ENCODE measurements at places on chromosomes 5 and 9. TPM values are rescaled to one million over a fixed set of nuclear protein-coding genes. Genes with fewer than 3 reads are reported as not detected.
A peak's percentile ranks its signal among the peaks of the same experiment; 100 is the strongest.

- DNase-seq = no peak
These were observed 992 bp downstream of the SH2D3C start for GRCh38 chr9:127777368-127777980.

GRCh38 chr5:9431151-9431495 is 114.8 kb downstream of the SEMA5A start:
- DNase-seq = no peak

GRCh38 chr5:111935009-111935408 is 178.0 kb upstream of the NREP start:
- DNase-seq = no peak

DNA sequence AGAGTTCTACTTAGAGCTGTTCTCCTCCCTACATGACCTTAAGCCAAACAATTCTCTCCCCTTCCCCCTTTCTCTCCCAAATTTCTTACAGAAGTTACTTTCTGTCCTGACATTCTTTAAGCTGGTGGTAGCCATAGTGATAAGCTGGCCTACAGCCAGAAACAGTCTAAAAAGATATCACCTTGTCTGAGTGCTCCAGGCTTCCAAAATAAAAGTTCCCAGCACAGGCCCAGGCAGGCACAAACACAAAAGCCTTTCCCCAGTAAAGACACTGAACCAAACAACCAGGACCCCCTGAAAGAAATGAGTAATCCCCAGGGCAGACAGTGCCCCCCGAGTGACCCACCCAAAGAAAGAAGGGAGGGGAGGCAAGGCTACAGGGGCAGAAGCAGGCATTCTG is 19.2 kb downstream of the SIL1 start:
- DNase-seq = no peak

- no peak for DNase-seq
These were observed 97.0 kb upstream of the SPRY4 start for GRCh38 chr5:142421621-142422397.

- no peak for DNase-seq
These were observed 113.0 kb downstream of the TRIM32 start for GRCh38 chr9:116800074-116800473.

FPGS gene
- polyA plus RNA-seq = 34.0 TPM

GRCh38 chr9:19875291-19875920 is 86.6 kb upstream of the SLC24A2 start:
- DNase-seq = peak; percentile 60

DNA sequence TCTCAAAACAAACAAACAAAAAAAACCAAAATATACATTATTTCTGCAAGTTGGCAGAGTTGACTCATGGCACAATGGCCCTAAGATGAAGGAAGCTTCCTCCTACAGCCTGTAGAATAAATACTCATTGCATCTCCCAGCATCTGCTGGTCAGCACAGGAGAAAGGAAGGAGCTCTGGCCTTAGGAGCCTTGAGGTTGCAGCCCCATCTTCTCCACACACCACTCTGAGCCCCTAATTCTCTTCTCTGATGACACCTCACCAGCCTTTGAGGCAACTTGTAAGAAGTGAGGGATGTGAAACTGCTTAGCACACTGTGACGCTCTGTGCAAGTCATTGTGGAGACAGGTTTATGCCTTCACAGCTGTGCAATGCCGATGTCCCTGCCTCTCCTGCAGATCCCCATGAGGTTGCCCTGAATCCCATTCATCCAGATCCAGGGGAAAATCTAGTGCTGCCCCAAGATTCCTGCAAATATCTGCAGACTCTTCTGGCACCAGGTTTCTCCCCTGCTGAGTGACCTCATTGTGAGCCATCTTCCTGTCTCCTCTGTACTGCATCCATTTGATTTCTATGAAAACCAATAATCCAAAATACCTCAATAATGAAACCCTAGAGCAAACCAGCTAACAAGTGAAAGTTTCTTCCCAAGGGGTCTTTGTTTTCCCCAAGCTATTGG is 65.3 kb upstream of the TGFBR1 start:
- DNase-seq = no peak

HSPB3 gene
- polyA plus RNA-seq = 125 TPM

- DNase-seq = no peak
These were observed 2.0 kb upstream of the EBF1 start for GRCh38 chr5:159101685-159102084.

PCDHAC2 gene
- 1.7 TPM for polyA plus RNA-seq

GRCh38 chr9:69497816-69498215 is 172.8 kb downstream of the ENTREP1 start:
- no peak for DNase-seq

CACNA1B gene
- 0.28 TPM for polyA plus RNA-seq

DNA sequence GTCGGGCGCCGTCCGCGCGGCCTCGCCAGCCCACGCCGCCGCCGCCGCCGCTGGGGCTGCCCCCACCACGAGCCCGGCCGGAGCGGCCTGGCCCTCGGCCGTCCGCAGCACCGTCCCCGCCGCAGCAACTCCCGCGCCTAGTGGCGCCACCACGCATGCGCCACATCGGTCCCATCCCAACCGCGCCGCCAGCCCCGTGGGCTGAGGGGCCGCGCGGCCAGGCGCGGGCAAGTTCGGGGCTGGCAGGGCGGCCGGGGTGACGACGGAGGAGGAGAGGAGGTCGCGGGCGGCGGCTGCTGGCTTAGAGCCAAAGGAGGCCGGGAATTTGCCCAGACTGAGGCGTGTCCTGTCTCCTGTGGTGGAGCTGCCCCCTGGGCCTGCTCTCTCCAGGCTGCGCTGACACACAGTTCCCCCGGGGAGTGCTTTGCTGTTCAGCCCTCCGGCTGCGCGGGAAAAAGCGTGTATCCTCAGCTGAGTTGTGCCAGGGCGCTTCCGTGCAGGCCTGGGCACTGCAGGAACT is at the start of gene TUSC1:
TSS of gene TUSC1 (minus strand) at position 298 of the 520 bp plus-strand sequence. CDS start at position 166, 132 bp downstream.
- peak; percentile 94 for DNase-seq

DNA sequence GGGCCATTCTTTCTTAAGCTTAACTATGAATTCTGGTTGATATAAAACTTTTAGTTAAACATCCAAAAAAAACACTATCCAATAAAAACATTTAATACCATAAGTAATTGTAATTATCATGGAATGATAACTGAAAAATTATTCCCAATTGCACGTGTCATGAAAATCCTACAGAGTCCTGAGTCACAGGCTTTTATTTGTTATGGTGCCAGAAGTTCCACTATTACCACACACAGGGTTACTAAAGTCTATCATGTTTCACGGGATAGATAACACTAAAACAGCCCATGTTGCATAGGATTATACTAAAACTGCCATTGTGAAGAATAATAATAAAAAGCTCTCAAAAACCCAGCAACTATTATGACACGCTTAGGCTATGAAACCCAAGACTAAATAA is 1381.8 kb downstream of the EFNA5 start:
- no peak for DNase-seq

DNA sequence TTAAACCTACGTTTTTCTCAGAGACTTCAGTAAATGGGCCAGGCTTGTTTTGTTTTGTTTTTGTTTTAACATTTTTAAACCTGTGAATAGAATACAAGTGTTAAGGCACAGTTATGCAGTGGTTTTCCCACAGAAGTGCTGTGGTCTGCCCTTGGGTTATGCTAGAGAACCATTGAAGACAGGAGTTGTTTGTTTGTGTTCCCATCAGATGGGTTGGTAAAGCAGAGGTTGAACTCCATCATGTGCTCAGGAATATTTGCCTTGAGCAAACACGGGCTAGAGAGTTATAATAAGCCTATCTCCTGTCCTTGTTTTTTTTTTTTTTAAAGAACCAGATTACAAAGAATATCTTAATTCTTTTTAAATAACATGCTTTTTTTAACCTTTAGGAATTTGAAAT is 28.5 kb downstream of the RHOBTB3 start:
- no peak for DNase-seq

PCDHB14 gene
- 6.1 TPM for polyA plus RNA-seq

- DNase-seq = peak; percentile 11
These were observed 813.3 kb upstream of the WWC1 start for GRCh38 chr5:167478188-167478587.

- DNase-seq = no peak
These were observed 263.9 kb downstream of the NR3C1 start for GRCh38 chr5:143139585-143139984.

DNA sequence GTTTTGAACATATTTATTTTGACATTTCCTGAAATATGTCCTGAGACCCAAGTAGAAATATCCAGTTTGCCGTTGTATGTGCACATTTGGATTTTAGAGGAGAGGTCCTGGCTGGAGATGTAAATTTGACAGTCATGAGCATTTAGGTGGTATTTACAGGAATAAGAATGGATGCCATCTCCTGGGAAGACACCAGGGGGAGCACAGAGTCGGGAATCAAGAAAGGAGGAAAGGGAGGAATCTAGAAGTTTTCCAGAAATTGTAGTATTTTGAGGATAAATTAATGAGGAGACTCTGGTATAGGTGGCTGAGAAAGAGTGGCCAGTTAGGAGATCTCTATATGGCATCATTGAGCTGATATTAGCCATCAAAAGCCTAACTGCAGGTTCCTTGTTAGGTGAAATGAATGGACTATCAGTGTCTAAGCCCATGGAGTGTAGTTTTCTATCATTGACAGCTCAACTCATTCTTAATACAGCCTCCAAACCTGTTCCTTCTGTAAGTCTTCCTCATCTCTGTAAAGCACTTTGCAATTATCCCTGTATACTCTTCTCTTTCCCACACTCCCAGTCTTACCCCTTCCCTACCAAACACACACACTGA is 7.2 kb downstream of the GAPT start:
- DNase-seq = peak; percentile 5

- DNase-seq = peak; percentile 13
These were observed 1082.9 kb upstream of the SEMA6A start for GRCh38 chr5:117657541-117657940.

DNA sequence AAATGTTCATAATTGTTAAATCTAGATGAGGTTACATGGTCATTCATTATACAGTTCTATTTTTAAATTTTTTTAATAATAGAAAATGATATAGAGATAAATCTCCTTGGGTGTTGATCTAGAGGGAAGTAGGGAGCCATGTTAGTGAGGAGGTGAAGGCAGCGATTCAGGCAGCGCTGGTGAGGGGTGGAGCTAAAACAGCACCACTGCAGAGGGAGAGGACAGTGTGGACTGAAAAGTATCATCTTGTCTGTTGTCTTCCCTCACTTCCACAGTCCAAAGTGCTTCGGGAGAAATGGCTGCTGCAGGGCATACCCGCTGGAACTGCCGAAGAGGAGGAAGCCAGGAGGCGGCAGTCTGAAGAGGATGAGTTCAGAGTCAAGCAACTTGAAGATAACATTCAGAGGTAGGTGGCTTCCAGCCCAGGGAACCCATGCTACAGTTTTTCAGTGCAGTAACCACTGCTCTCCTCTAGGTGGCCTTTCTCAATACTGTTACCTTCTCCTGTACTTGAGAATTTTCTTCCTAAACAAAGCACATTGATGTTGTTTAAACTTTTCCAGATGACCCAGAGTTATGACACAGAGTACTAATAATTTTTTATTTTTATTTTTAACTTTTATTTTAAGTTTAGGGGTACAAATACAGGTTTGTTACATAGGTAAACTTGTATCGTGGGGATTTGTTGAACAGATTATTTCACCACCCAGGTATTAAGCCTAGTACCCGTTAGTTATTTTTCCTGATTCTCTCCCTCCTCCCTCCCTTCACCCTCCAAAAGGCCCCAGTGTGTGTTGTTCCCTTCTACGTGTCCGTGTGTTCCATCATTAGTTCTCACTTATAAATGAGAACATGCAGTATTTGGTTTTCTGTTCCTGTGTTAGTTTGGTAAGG is 100.5 kb downstream of the PALM2AKAP2 start:
- no peak for DNase-seq

DNA sequence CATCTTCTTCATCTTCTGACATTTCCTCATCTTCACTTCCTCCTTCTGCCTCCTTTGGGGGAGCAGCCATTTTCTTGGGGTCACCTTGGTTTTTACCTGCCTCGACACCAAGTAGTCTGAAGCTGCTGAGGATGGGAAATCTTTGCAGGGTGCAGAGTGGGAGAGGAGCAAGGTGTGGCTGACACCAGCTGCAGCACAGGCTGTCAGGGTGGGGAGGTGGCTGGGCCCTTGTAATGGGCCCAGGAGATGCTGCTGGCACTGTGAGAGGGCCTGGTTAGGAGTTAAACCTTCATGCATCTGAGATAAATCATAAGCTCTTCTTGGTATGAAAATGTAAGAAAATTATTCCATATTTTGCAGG is 7.7 kb downstream of the RABL6 start:
- DNase-seq = no peak

CDX1 gene
- polyA plus RNA-seq = not detected

Measured in muscle of back (tissue), 13 donors.